ENCODE measurements at places on chromosomes 4 and X.

GRCh38 chr4:18209448-18209847 lies 187.9 kb upstream of the LCORL start:
- DNase-seq = no peak

DNA sequence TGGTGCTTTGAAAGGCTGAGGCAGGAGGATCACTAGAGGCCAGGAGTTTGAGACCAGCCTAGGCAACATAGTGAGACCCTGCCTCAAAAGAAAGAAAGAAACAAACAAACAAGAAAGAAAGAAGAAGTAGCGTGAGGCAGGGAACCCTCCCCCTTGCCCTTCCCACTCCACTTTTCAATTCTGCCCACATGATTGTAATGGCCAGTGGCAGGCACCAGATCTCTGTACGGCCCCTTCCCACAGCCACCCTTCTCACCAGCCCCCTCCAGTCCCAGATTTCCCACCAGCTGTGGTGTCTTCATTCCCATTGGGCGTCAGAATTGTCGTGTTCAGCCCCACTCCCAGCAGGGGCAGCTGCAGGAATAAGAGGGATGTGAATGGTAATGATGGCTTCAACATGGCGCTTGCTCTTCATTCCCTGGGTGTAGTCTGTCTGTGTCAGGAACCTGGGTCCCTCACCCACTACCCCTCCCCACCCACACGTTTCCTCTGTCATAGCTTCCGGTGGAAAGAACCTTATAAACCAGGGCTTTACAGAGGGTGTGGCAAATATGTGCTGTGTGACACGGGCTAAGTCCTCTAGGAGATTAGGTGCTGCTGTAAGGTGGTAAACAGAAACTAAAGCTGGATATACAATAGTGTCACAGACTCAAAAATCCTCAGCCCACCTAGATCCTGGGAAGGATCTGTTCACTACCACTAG lies at the start of gene IL2RG:
Gene IL2RG, minus strand, starts transcription at position 437 of the 703 bp plus-strand sequence. Its CDS starts 38 bp downstream, at position 399.
- DNase-seq = peak; percentile 65

- no peak for DNase-seq
Measured at GRCh38 chrX:81120936-81121371, 80.8 kb downstream of the HMGN5 start.

- no peak for DNase-seq
Measured at GRCh38 chr4:141459020-141459419, 177.4 kb upstream of the IL15 start.

GRCh38 chr4:13627178-13627605 lies 333 bp downstream of the BOD1L1 start:
- no peak for DNase-seq

DNA sequence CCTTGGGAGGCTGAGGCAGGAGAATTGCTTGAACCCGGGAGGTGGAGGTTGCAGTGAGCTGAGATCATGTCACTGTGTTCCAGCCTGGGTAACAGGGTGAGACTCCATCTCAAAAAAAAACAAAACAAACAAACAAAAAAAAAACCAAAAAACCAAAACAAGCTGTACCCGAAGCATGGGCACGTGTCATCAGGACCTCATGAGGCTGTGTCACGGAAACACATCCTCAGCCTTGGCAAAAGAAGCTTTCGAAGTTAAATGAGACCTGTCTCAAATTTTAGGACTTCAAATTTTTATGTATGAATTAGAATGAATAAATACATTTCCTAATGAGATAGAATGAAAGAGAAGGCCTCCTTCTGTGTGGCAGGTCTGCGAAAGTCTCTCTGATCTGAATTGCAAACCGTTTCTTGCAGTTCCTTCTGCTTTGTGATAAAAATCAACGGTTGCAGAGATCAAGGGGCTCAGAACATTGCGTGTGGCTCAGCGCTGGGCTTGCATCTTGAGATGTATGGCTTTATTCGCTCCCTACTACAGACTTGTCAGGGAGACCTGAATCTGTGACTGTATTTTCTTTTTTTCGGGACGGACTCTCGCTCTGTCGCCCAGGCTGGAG lies 19.5 kb upstream of the CRLF2 start:
- no peak for DNase-seq

DNA sequence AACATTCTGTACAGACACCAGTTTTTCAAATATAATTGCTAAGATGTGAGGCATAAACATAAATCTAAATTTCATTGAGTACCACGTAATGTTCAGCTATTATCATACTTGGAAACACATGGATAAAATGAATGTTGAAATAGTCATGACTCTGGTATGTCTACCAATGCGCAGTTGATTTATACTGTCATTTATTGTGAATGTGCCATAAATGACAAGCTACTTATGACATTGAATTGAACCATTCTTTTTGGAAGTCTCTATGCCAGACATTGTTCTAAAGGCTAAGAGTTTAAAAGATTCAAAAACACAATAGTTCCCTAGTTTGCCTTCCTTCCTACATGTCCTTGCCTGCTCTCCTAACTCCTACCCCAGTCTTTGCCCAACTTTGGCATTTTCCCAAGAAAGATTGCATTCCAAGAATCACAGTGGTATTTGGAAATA lies 96.6 kb upstream of the DMD start:
- no peak for DNase-seq

GRCh38 chrX:134172588-134173259 lies 64.3 kb upstream of the CCDC160 start:
- DNase-seq = peak; percentile 14

GRCh38 chr4:53935780-53936179 lies 128.6 kb downstream of the CHIC2 start:
- no peak for DNase-seq

DNA sequence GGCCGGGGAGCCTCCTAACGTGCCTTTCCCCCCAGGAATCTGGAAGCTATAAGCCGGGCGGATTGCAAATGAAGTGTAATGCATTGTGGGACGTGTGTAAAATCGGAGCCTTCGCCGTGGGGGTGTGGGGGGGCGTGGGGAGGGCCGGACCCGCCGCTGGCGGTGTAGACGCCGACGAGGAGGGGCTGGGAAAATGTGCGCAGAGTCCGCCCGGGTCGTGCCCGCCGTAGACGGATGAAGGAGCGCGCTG lies 1.3 kb downstream of the STOX2 start:
- DNase-seq = no peak

DNA sequence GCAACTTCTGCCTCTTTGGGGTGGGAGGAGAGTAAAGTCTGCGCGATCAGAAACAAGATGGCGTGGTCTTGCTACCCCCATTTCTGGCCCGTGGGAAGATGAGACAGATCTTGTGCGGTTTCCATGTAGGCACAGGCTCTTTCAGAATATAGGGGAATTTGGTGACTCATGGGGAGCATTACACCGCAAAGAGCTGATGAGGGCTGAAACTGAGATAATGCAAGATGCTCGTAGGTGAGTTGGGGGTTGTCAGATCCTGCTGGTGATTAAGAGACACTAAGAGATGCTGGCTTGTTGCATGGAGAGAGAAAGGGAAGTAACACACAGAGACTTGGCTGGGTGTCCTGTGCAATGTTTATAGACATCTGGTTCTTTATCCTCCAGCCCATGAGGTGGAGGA lies 1.5 kb downstream of the EVC start:
- no peak for DNase-seq

- DNase-seq = no peak
Measured at GRCh38 chr4:84691170-84691691, 108.3 kb downstream of the CDS1 start.

- DNase-seq = no peak
Measured at GRCh38 chr4:100838286-100838685, 320.5 kb upstream of the EMCN start.

DNA sequence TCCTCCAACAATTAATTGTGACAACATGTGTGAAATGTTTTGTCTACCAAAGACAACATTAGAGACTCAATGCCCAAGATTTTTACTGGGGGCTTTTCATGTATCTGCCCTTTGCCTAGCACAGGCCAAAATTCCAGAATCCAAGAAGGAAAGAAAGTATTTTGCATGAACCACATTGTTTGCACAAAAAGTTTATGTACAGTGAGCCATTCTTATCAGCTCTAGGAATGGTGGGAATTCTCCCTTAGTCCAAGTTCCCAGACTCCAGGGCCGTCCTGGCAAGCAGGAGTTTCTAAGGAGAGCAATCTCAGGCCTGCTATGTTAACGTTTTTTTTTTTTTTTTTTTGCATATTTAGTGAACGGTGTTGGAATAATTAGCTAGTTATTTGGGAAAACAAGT lies 21.6 kb downstream of the GPRASP1 start:
- DNase-seq = no peak

GRCh38 chr4:102761296-102761701 lies 531 bp upstream of the MANBA start:
- no peak for DNase-seq

GRCh38 chrX:132395026-132395425 lies 93.8 kb downstream of the MBNL3 start:
- DNase-seq = no peak

- DNase-seq = no peak
Measured at GRCh38 chrX:119516157-119516702, 48.0 kb downstream of the SLC25A5 start.

- DNase-seq = no peak
Measured at GRCh38 chr4:183097231-183098018, 1.6 kb upstream of the WWC2 start.

DNA sequence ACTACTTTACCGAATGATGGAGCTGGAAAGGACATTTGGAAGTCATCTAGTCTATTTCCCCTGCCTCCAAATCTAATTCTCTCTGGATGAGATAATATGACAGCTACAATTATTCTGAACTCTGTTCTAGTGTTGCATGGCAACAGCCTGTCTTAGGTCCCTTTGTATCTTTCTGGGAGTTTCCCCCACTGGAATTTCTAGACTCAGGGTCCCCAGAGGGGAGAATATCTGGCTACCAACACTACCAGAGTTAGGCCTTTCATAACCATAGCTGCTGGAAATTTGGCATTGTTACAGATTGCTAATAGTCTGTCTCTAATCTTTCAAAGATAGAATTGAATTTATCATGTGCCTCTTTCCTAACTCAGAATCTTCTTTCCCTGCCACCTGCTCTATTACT lies 4.5 kb downstream of the MSN start:
- DNase-seq = no peak

DNA sequence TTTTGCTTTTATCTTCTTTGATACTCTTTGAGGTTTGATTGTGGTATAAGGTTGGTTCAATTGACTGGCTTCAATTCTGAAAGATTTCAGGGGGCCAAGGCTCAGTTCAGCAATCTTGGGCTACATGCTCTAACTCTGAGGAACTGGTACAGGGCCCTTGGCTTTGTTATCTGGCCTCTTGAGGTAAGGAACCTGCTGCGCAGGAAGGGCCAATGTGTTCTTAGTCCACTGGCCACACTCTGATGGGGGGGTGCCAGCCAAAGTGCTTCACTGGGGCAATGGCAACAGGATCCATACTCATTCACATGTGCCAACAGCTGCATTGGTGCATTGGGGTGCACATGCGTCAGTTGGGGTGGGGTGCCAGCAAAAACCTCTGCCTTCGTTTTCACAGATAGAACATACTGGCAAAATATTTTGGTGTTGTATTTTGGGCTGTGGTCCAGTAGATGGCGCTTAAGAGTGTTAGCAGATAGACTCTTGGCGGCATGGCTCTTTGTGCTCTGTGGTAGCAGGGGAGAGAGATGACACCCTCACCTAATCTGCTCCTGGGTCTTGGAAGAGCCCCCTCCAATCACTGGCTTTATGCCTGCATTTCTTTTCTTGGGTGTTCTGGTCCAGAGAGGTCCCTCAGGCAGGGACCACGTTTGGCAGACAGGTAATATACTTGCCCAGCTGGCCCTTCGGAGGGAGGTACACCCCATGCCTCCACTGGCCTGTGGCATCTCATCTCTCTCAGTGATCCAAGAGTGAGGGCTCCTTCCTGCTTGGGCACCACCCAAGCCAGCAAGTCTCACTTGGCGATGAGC lies 42.9 kb downstream of the NDST3 start:
- DNase-seq = no peak

DNA sequence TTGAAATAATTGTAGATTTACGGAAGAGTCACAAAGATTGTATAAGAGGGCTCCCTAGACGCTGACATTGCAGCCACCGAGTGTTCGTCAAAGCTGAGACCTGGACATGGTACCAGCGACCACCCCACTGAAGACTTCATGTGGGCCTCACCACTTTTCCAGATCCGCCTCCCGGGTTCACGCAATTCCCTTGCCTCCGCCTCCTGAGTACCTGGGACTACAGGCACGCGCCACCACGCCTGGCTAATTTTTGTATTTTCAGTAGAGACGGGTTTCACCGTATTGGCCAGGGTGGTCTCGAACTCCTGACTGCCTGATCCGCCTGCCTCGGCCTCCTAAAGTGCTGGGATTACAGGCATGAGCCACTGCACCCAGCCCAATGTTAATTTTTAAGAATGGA lies 29.7 kb downstream of the CPLX1 start:
- DNase-seq = no peak

DNA sequence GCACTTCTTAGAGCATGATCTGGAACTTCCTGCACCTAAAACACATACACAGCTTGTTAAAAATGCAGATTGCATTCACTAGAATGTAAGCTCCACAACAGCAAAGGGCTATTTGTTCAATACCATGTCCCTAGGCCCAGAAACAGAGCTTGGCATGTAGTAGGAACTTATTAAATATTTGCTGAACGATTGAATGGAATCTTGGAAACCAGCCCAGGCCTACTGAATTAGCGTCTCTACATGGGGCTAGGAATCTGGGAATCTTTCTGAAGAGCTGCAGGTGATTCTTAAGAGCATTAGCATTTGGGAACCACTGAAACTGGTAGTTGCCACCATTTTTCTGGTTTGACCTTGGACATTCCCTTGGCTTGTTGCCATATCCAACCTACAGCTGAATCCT lies 234.1 kb downstream of the STIM2 start:
- DNase-seq = no peak

DNA sequence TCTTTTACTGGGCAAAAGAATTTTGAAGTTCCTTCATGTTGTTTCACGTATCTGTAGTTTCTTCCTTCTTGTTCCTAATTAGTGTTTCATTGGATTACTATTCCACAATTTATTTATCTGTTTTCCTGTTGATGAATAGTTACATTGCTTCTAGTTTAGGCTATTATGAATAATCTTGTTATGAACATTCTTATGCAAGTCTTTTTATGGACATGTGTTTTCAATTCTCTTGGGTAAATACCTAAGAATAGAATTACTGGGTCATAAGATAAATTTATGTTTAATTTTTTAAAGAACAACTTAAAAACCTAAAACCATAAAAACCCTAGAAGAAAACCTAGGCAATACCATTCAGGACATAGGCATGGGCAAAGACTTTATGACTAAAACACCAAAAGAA lies 70.9 kb upstream of the RXFP1 start:
- no peak for DNase-seq

- DNase-seq = no peak
Measured at GRCh38 chr4:25446611-25447010, 69.5 kb downstream of the ANAPC4 start.

DNA sequence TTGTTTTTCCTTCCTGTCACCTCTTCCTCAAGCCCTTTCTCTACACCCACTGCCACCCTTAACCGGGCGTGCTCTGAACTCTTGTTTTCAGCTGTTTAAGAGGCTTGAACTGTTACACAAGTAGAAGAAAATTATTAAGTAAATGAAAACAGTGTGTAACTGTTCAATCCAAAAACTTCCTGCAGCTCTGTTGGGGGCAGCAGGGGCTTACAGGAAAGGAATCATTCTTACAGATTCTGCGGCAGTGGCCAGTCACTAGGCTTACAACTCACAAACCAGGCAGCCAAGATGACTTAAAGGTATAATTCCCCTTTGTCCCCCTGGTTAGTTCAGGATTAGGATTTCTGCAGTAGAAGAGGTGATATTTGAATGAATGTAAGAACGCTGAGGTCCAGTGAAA lies 70.2 kb upstream of the ETNPPL start:
- DNase-seq = no peak

- DNase-seq = no peak
Measured at GRCh38 chr4:65917486-65917885, 247.2 kb upstream of the EPHA5 start.

Measured in activated T-helper 1 cell treated with Interleukin-2 at 50 U/mL for 16 hours (primary cell).